ENCODE measurements at places on chromosomes 2 and 18.

DNA sequence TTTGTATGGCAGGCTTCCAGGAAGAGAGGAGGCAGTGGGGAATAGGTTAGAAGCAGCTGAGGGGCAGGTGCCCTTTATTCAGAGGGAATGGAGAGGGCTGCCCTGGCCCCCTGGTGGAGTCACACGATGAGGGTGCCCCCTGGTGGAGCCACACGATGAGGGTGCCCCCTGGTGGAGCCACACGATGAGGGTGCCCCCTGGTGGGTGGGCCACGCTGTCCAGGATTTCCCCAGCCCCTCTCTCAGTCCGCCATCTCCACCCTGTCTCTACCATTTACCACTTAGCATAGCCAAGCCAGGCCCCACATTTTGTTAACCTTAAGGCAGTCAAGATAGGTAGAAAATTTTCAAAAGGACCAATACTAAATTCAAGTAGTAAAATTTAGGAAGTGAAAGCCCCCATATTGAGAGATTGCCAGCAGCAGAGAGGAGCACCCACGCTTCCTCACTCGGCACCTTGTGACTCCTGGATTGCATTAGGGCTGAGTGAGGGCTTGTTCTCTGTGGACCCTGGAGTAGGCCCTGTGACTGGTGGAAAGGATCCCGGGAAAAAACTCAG is 10.4 kb upstream of the FAM228A start:
- peak; percentile 42 for DNase-seq

- DNase-seq, result no peak
Measured at GRCh38 chr2:136497709-136498108, 267.6 kb upstream of the THSD7B start.

- DNase-seq, result peak; percentile 68
Measured at GRCh38 chr18:63317982-63318888, 1.3 kb downstream of the BCL2 start.

DNA sequence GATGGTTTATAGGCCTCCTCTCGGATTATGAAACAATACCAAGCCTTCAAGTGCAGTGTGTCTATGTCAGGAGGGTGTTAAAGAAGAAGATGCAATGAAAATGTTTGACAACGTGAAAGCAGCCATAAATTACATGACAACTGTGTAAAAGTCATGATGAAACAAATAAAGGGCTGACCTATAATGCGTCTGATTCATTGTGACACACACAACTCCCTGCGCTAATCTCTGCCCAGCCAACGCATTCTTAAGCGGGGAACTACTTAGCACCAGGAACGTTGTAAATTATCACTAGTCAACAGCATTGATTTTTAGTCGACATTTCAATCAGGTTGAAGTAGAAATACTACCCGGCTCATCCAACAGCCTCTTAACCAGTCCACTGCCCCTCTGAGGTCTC is 26.8 kb downstream of the BCL11A start:
- no peak for DNase-seq

Measured in pons (tissue), 1 donor.